Dorsolateral prefrontal cortex (tissue), 122 donors: ENCODE measurements at places on chromosomes 3 and 15. TPM values are rescaled to one million over a fixed set of nuclear protein-coding genes. Genes with fewer than 3 reads are reported as not detected.

Gene EPHA3
- 6.5 TPM for total RNA-seq

Gene CP
- 78.5 TPM for total RNA-seq

Gene OR4M2
- total RNA-seq = not detected

Gene ZIC1
- 31.4 TPM for total RNA-seq

DNA sequence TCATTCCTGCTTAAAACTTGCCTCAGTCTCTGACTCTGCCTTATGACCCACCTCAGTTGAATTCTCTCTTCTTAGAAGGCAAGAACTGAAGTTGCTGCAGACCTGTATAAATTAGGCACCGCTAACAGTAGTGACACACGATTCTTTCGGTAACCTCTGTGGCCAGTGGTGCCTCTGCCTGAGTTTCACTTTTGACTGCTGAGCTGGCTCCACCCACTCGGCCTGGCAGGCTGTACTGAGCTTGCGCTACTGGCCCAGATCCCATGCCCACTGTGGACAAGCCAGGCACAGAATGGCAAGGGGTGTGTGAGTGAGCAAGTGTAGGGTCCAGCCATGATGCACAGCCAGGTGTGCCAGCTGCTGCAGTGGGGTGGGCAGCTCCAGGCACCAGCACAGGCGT lies 19.1 kb upstream of the EIF1B start:
- no peak for DNase-seq

GRCh38 chr3:161293381-161293780 lies 72.3 kb downstream of the NMD3 start:
- DNase-seq = no peak

DNA sequence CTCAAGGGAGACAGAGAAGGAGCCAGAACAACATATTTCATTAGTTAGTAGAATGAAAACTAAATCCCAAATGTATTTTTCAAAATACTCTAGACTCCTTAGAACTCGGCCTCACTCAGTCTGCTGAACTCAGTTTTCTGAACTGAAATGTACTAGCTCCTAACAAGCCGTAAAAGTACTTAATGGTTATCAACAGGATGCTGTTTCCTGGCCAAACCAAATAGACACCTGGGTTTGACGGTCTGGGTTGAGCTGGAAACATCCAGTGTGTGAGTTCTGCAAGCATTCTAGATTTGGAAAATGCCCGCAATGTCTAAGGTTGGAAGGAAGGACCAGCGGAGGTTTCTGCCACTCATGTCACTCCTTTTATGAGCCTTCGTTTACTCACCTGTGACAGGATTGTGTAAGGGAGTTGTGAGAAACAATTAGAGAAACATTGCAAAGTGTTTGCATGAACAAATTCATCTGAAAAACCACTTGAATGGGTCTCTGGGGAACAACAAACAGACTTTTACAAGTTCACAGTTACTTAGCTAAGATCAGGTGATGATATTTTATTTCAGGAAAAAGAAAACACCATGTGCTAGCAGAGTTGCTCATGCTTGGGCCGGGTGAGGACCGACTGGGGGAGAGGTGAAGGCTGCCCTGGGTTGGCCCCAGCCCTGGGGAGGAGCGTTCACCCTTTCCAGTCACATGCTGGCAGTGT lies 151.0 kb downstream of the ALDH1A2 start:
- DNase-seq = no peak

- no peak for DNase-seq
Measured at GRCh38 chr3:53320697-53321096, 26.6 kb downstream of the DCP1A start.

- no peak for DNase-seq
Measured at GRCh38 chr3:8095724-8096123, 405.9 kb upstream of the LMCD1 start.

GRCh38 chr3:174440741-174441587 lies 418.2 kb upstream of the NAALADL2 start:
- DNase-seq = peak; percentile 57

- DNase-seq = no peak
Measured at GRCh38 chr15:41774882-41775417, 666 bp downstream of the MAPKBP1 start.
